ENCODE measurements at places on chromosomes 11 and 22. TPM values are rescaled to one million over a fixed set of nuclear protein-coding genes. Genes with fewer than 3 reads are reported as not detected.

ROBO4 gene
- total RNA-seq, result 19.7 TPM

DDI1 gene
- not detected for total RNA-seq

KIAA1671 gene
- total RNA-seq, result 93.3 TPM

SPON1 gene
- total RNA-seq, result 79.2 TPM

SCARF2 gene
- 34.3 TPM for total RNA-seq

POU2F3 gene
- not detected for total RNA-seq

TTC36 gene
- not detected for total RNA-seq

MMP13 gene
- total RNA-seq, result not detected

OR51A4 gene
- not detected for total RNA-seq

IRAG1 gene
- 189 TPM for total RNA-seq

Data from aorta (tissue), 5 donors.